Cerebellar nuclear complex (tissue), 1 donor: ENCODE measurements at places on chromosomes 1 and 21.

DNA sequence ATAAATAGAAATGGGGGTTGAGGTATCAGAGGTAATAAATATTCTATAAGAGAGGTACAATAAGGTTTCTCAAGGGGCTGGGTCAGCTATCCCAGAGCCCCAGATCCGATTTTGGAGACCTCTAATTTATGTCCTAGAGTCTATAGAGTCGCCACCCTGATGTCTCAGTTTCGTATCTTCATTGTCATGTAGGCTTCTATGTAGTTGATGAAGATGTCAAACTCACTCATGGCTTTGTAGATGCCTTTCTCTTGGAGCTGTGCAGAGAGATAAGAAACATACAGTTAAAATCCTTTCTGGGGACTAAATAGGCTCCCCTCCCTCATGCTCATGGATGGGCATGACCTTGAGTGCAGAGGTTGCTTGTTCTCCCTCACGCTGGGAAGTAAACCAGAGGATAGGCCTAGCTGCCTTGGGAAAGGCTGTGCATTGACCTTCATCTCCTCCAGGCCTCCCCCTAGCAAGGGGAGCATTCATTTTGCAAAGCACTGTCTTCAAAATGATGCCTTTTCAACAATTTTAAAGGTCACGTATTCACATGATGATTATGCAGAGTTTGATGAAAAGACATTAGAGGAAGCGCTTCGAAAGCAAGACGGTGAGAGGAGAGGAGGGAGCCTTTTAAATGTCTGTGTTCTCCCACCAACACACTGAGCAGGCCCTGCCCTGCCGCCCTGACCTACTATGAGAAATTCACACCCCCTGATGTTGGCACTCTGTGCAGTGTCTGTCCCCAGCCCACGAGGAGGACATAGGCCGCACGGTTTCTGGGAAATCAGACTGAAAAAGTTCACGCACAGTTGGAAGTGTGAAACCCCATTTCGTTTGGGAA lies 1.9 kb upstream of the IL19 start:
- no peak for DNase-seq

- no peak for DNase-seq
Measured at GRCh38 chr21:30668776-30669175, 26.1 kb downstream of the KRTAP20-3 start.

GRCh38 chr1:158534496-158534895 lies 19.7 kb downstream of the OR6Y1 start:
- no peak for DNase-seq

DNA sequence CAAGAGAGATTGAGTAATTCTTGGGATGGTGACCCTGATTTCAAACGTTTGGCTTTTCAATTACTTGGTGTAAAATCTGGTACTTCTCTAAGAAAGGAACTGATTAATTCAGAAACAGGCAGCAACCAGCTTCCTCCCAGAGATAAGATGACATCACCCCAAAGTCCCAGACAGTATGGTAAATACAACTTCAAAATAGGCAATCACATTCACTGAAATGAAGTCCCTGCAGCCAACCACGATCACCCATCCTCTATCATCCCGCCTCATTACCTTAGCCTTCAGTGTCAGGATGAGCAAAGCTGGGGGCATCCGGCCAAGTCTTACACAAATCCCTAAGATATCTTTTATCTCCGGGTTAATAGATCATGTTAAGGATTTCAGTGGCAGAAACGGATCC lies 26.4 kb upstream of the RUNX1 start:
- DNase-seq: no peak
